ENCODE measurements at places on chromosomes 7 and 10.

- no peak for DNase-seq
Measured at GRCh38 chr7:96649981-96650380, 59.7 kb downstream of the SEM1 start.

GRCh38 chr10:2633630-2634029 is 433.7 kb upstream of the PFKP start:
- no peak for DNase-seq

- no peak for DNase-seq
Measured at GRCh38 chr10:13701157-13701919, 114.6 kb downstream of the PRPF18 start.

DNA sequence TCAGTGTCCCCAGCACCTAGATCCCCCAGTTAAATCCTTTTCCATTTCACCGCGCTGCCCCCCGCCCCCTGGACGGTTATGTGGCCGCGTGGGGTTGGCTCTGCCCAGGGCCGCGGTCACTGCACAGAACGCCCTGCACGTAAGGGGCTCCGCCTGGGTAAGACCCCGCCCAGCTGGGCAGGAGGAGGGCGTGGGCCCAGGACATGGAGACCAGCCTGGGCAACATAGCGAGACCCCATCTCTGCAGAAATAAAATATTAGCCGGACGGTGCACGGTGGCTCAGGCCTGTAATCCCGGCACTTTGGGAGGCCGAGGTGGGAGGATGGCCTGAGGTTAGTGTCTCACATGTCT is 650 bp upstream of the ZFAND2A start:
- DNase-seq: no peak

DNA sequence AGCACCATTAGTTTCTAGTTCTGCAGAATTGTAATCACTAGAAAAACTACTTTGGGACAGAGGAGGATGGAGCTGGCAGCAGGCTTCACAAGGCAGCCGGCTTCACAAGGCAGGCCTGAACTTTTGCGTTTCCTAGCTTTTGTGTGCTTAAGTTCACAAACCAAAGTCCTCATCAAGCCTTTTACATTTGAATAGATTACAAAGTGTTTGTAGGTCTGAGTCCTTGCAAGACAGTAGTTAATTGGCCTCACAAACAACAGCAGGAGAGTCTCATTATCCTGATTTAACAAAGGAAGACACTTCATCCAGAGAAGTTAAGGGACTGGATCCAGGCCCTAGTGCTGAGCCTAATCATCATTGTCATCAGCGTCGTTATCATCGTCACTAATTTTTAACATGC is 147.8 kb upstream of the AUTS2 start:
- no peak for DNase-seq

DNA sequence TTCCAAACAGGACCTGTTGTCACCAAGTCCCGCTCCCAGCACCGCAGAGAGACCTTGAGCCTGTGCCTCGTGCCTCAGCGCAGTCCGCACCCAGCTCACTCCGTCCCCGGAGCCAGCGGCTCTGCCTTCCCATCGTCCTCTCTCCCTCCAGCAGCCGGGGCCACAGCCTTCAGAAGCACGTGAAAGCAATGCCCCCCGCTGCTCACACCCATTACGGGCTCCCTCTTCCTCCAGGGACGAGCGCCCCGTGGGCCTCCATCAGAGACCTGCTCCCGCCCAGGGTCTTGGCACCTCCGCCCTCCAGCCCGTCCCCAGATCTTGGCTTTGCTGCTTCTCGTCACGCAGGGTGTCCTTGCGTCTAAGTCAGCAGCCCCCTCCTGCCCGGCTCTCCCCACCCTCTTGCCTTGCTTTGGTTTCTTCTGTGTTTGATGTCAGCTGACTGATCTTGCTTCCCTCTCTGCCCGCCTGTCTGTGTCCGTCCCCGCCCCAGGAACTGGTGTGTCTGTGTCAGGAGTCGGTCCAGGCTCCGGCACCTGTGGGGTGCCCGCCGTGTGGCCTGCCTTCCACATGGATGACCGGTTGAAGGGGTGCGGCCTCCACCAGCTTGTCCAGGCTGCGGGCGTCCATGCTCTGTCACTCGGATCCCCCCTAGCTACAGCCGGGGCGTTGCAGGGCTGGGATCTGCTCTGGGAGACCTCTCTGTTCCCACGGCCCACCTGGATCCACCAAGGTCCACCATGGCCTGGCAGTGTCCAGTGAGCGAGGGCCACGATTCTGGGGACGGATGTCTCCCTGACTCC is 61.9 kb downstream of the FOXL3 start:
- DNase-seq: no peak

DNA sequence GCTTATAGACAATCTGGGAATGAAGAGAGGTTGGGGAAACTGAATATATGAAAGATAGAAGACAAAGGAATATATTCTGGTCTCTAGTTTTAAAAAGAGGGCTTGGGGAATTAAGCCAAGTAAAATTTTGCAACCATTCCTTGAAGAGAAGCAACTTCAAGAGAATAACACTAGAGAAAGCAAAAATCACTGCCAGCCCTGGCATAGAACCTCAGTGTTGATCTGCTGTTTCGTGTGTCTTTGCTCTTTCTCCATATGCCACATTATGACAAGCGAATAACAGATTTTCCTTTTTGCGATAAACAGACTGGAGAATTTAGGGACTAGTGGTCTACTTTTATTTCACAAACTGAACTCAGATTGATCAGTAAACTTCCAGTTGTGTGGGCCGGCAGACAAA is 132.7 kb downstream of the XPNPEP1 start:
- no peak for DNase-seq
